ENCODE measurements at places on chromosomes 2 and 18.

DNA sequence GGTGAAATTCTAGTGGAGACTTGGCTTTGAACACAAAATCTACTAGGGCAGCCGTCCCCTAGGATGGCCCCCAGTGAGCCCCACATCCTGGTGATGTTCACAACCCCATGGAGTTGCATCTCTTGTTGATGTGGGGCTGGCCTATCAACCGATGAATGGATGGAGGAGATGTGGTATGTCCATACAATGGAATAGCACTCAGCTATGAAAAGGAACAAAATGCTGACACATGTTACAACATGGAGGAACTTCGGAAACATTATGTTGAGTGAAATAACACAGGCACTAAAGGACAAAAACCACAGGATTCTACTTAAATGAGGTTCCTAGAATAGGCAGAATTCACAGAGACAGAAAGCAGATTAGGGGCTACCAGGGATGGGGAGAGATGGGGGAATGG lies 80.1 kb upstream of the ASAP2 start:
- DNase-seq, result no peak

- DNase-seq, result no peak
Measured at GRCh38 chr2:39311469-39311868, 67.7 kb upstream of the CDKL4 start.

DNA sequence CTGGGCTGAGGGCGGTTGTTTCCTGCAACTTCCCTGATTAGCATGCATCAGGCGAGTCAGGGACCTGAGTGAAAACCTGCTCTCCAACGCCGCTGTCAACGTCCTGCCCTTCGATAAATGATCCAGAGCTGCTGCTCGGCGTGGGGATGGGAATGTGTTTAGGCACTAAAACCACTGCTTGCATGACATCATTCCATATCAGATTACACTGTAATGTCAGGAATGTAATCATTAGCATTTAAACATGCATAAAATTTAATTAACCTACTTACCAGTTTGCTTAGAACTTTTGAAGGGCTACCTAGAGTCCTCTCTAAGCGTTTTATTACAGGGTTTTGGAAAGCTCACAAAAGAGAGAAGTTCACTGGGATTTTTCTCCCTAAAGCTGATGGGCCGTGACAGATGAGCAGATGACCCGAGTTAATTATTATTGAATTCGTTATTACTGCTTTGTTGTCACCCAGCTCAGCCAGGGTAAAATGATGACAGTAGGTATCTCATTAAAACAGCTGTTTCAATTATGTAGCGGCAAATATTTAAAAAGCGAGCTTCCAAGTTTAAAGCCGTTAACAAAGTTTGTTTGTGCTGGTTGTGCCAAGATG lies 685.6 kb upstream of the SALL3 start:
- no peak for DNase-seq

- DNase-seq, result no peak
Measured at GRCh38 chr2:192655916-192656315, 461.2 kb upstream of the TMEFF2 start.

DNA sequence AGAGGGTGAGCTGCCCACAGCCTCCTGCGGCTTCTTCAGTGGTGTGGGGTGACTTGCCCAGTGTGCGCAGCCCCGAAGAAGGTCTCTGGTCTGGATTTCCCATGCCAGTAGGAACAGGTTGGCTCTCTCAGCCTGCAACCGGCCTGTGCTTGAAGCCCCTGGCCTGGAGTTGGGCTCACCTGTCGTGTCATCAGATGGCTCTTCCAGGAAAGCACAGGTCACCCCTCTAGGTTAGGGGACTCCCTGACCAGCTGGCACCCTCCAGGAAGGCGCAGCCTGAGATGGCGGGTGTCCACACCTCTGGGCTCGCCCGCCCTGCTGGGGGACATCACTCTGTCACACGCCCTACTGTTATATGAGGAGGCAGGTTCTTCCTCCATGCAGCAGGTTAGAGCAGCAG lies 179.8 kb downstream of the SEPTIN10 start:
- DNase-seq, result no peak

- DNase-seq, result no peak
Measured at GRCh38 chr2:34789169-34789568, 1190.1 kb upstream of the FAM98A start.

DNA sequence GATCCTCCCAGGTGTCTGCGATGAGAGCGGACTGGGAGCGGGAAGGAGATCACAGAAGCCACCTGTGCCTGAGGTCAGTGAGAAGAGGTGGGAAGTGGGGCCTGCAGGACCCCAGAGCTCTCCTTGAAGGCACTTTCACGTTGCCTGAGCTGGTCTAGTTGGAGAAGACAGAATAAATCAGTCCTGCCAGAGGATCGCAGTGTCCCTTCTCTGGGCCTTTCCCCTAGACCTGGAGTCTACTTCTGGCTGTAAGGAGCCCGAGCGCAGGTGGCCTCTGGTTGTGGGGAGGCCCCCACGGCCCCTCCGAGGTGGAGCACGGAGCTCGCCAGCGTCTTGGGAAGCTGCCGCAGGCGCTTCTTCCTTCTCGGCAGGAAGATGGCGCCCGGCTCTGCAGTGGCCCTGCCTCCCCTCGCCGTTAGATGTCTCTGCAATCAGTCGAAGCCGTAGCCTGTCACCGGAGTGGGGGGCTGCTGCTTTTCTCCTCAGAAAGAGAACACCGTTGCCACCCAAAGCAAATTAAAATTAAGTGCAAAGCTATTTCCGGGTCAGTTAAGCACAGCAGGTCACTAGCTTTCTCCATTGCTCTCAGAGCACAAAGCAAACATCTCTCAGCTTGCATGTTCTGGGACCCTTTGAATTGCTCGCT lies 212.0 kb upstream of the MYT1L start:
- DNase-seq, result no peak

DNA sequence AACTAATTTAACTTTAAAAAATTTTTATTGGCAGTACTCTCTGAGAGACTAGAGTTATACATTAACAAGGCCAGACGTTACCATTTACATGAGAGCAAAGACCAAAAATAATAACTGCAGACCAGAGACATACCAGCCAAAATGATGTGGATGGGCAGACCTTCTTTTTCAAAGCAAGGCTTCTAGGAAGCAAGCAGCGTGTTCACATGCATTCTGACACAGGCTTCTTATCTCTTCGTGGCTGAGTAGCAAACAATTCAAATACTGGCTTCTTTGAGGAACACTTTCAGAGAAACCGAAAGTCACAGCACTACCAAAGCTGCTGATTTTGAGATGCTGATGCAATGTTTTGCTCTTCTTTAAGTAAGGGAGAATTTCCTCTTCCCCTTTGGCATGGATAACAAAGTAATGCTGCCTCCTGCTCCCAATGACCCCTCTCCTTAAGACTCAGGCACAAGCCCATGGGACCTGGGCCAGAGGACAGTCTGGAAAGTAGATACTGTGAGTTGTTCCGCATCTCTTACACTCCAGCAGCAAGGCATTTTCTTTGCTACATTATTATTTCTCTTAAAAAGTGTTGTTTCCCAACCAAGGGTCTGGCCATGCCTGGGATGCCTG lies 181.9 kb downstream of the MREG start:
- DNase-seq, result no peak

DNA sequence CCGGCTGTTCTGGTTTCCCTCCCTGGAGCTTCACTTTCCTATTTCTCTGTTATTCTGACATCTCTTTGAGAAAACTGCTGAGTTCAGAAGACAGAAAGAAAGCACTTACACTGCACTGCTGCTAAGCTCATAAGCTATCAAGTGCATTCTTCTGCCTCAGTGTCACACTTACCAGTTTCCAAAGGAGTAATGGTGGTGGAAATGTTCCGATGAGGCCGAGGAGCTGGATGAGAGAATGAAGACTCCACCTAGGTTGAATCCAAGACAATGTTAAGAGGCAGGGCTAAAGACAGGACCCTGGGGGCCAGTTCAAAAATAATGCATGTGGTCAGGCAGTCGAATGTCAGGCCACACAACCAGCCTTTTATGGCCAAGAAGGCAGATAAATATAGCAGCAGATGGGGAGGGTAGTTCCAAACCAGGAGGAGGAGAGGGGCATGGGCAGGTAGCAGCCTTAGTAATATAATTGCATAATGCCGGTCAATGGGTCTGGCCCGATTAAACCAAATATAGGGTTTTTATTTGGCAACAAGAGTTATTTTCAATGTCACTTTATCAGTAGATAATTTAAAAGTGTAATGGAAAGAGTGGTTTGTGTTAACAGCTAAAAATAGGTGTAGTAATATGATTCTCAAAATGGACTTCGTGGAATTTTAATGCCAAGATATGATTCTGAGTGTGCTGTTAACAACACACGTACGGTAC lies at the start of gene MYOM1:
Gene MYOM1, minus strand, starts transcription at position 338 of the 705 bp plus-strand sequence. CDS start 4,745 bp downstream, outside the sequence.
- DNase-seq, result no peak

DNA sequence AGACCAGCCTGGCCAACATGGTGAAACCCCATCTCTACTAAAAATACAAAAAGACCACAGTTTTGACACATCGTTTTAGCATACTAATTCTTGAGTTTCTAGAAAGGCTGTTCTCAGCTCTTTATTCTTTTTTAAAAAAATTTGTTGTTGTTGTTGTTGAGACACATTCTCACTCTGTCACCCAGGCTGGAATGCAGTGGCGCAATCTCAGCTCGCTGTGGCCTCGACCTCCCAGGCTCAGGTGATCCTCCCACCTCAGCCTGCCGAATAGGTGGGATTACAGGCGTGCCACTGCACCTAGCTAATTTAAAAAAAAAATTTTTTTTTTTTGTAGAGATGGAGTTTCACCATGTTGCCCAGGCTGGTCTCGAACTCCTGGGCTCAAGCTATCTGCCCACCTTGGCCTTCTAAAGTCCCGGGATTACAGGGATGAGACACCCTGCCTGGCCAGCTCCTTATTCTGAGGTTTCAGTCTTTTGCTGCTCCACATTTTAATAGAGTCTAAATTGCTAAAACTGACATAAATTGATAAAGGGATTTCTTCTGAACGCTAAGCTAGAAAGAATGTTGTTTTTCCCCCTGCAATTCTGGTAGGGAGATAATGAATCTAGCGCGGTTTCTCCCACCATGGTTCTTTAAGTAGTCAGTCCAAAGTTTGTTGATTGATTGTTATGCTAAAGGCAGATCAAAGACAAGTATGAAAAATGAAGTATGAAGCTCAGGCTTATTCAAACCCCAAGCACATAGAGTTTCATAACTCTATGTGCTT lies 32.6 kb upstream of the CABLES1 start:
- DNase-seq, result no peak

DNA sequence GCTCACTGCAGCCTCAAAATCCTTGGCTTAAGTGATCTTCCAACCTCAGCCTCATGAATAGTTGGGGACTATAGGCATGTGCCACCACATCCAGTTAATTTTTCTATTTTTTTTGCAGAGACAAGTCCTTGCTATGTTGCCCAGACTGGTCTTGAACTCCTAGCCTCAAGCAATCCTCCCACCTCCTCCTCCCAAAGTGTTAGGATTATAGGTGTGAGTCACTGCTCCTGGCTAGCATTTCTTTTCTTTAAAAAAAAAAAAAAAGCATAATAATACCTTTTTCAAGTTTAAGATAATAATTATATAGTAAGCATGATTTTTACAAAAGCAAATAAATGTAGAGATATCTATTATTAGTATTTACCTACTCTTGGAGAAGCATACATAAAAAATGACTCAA lies 36.1 kb downstream of the PPP4R1 start:
- DNase-seq, result no peak

DNA sequence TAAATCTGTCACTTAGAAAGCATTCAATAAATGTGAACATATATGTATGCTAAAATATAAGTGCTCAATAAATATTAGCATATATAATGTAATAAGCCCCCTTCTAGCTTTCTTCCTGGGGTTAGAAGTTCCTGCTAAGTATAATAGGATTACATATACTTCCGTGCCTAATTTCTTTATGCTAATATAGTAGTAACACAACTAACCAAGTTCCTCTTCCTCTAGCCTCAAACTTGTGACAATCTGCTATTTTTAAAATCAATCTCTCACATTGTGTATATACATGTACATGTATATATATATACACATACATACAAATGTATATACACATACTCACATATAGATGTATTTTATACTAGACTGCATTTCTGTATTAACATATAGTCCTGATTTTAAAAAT lies 32.2 kb downstream of the TLK1 start:
- no peak for DNase-seq

DNA sequence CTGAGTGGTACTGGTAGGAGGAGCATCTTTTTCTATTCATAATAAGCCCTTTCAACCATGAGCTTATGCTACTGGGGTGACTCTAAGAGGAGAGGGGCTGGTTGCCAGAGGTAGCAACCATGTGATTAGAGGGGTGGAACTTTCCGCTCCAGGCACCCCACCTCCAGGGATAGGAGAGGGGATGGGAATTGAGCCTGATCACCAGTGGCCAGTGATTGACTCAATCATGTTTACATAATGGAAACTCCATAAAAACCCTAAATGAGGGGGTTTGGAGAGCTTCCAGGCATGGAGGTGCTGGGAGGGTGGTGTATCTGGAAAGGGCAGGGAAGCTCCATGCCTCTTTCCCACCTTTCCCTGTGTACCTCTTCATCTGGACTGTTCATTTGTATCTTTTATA lies 46.6 kb upstream of the RHOB start:
- DNase-seq, result no peak

DNA sequence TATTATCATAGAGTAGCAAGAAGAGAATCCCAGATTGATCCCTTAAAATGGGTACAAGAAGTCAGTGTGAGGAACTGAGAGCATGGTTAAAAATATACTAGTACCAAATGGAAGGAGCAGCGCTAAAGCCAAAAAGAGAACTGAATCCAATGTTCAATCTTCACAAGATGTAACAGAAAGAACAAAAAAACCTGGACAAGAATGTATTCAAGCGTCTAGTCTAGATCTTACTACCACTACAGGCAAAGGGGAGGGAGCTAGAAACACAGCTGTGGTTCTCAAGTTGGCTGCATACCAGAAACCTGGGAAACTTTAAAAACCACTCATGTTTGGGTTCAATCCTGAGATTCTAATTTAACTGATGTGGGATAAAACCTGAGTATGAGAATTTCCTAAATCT lies 57.5 kb downstream of the PIAS2 start:
- no peak for DNase-seq

- no peak for DNase-seq
Measured at GRCh38 chr2:22719396-22719795, 665.6 kb upstream of the KLHL29 start.

DNA sequence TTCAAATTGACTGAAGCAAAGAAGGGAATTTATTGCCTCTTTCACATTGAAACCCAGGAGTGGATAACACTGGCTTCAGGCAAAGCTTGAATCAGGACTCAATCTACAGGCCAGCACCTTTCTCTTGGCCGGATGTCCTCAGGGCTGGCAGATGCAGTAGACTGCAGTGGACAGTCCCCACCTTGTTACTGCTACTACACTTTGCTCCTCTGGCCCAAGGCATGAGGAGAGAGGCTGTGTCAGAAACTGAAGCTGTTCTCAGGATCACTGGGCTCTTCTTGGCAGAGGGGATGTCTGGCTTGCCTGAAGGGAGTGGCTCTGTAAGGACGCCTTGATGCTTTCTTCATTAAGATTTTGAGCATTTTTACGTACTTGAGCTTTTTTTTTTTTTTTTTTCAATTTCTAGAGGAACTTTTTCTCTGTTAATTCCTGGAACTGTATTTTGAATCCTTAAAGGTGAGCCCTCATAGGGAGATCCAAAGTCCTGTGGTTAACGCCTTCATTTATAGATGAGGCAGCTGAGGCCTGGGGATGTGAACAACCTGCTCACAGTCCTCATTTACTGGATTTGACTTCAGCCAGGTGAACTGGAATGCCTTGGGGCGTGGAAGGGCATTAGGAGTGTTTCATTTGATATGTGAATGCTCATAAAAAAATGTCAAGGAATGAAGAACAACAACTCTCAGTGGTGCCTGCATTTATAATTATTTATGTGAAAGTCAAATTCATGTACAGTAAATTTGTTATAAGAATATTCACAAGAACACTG lies 36.6 kb downstream of the CASP10 start:
- DNase-seq, result no peak
